ENCODE measurements at places on chromosomes 11 and 22.

GRCh38 chr11:19711911-19712280 is 741 bp upstream of the NAV2 start:
- DNase-seq, result no peak

DNA sequence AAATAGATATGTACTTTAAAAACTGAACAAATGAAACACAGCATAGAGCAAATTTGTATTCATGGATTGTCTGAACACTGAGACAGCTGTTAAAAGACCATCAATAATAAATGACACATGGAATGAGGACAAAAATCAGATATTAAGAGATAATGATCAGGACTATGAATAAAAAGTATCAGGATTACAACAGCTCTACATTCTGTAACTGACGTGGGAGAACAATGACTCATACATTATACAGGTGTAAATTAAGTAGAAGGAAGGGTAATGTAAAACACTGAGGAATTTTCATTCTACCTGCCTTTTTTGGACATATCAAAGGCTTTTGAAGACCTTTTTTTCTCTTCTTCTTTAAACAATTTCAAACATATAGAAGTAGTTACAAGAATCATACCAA is 310.9 kb upstream of the ANO3 start:
- no peak for DNase-seq

GRCh38 chr11:14914536-14914935 is 22.5 kb upstream of the CYP2R1 start:
- no peak for DNase-seq

GRCh38 chr11:43913829-43914380 is 28.5 kb upstream of the C11orf96 start:
- DNase-seq, result no peak

DNA sequence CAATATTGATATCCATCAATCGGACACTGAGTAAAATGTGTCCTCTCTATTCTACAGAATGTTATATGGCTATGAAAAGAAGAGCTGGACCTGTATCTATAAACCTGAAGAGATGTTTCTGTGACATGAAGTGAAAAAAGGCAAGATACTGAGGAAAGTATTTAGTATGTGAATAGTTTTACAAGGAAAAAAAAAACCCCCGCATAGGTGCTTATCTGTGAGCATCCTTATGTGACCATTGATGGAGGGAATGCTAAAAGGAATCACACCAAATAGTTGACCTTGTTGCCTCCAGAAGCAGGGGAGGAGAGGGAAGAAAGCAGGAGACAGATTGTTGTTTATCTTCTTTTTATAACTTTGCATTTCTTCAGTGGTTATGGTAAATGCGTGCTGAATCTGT is 661 bp upstream of the PRG2 start:
- DNase-seq, result no peak

- no peak for DNase-seq
These were observed 98.0 kb upstream of the LDLRAD3 start for GRCh38 chr11:35845860-35846259.

DNA sequence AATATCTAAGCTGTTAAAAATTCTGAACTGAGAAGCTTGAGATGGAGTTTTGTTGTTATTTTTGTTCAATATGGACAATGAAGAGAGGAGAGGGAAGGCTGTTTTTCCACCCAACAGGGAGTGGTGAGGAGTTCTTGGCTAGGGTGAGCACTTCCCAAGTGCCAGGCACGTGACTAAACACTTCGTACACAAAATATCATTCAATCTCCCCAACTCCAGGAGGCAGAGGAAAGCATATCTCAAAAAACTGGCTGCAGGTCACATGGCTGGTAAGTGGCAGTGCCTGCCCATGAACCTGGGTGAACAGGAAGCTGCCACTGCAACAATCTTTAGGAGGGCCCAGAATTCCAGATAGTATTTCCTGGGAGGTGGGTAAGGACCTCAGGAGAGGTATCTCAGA is 11.6 kb downstream of the ELF5 start:
- no peak for DNase-seq

- DNase-seq, result no peak
These were observed 15.3 kb downstream of the MICAL2 start for GRCh38 chr11:12125609-12126149.

DNA sequence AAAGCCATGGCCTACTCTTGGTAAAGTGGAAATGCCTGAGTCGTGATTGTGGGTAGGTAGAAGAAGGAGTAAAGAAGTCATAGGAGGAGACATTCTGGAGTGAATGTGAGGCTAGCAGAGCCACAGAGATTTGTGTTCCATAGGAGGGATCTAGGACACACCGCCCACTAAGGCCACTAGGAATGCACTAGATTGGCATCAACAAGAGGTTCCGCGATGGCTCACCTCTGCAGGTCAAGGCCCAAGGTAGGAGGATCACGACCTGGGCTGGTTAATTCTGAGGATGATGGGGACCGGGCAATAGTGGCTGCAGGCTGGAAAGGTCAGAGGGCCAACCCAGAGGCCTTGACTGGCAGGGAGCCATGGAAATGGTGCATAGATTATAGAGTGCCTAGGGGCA is 48.8 kb upstream of the OPCML start:
- no peak for DNase-seq

DNA sequence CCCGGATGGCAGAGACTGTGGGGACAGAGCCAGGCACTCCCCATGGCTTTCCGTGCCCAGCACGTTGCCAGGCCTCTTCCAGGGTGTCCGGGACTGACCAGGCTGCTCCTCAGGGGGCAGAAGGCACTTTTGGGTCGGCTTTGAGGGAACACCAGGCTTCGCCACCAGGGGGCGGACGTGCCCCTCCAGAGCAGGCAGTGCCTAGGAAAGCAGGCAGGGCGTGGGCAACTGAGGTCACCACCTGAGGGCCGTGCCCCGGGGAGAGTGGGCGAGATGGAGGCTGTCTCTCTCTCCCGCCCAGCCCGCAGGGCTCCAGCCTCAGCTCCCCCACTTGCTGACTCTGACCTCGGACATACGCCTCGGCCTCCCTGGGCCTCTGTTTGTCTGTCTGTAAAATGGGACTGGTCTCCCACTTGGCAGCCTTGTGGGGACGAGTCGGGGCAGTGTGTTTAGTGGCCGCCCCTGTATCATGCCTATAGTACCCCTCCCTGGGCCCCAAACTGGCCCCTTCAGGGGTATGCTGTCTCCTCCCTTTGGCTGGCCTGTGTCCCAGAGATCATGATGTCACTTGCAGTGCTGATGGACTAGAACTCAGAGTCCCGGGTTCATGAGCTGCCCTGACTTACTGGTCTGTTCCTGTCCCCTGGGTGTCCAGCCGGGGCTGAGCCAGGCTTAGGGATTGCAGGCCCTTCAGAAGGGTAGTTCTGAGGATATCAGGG is 4.4 kb upstream of the PRR5 start:
- DNase-seq, result peak; percentile 15

DNA sequence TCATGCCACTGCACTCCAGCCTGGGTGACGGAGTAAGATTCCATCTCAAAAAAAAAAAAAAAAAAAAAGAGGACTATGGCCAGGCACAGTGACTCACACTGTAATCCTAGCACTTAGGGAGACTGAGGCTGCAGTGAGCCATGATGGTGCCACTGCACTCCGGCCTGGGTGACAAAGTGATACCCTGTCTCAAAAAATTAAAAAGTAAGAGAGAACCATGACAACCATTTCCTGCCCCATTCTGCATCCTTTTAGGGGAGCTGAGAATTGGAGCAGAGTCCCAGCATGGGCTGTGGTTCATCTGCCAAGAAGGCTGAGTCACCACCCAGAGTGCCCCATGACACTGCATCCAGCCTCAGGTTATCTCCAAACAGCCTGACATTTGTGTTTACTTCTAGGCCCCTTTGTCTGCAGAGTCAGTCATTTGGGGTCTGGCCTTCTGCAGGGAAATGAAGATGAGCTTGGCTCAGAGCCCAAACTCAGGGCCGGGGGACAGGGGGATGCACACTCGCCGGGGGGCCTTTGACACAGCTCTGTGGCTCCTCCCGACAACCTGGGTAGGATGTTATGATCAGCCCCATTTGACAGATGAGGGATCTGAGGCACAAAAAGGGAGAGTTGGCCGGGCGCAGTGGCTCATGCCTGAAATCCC is 4.7 kb downstream of the CSDC2 start:
- DNase-seq, result no peak

GRCh38 chr11:84899134-84899533 is 728.0 kb downstream of the DLG2 start:
- no peak for DNase-seq

DNA sequence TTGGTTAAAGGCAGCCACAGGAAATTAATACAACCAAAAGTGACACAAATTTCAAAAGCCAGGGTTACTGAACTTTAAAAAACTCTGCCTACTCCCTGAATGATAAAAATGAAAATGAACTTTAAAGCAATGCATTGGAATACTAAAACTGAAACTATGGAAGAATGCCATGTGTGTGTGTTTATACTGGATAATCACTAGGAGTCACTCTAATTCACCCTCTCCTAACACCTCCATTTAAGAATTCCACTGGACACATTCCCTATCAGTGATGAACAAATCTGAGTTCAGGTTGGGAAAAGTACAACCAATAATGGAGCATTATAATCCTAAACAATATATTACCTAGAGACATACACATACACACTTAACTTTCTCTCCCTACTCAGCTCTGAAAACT is 27.5 kb upstream of the PLAAT3 start:
- DNase-seq, result no peak

DNA sequence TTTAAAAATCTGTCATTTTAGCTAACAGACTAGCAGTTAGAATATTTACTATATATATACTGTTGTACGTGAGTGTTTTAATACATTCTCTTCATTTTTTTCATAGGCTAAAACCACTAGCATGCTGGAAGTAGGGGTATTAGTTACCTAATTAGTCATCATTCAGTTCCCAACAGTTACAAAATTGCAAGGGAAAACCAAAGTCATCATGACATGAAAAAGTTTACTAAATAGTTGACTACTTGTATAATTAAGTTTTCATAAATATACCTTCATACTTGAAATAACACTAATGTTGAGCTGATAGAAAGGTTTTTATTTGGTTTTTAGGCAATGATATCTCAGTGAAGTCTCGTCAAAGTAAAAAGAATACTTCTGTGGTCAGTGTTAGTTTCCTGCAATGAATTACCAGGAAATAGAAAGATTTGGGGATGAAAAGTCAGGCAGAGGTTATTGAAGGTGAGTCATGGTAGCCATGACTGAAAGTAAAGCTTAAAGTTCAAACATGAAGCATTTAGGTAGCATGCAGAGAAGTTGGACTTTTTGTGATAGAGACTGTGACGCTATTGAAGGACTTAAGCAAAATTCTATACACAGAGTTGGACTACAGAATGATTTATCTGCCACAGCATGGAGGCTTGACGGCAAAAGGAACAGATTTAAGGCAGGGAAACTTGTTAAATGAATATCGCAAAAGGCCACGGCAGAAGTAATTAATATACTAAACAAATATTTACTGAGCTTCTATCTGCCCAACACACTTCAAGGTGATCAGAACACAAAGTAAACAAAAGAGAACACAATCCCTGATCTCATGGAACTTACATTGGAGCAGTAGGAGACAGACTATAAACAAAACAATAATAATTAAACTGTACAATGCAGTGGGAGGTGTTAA is 828.1 kb upstream of the FAT3 start:
- no peak for DNase-seq

DNA sequence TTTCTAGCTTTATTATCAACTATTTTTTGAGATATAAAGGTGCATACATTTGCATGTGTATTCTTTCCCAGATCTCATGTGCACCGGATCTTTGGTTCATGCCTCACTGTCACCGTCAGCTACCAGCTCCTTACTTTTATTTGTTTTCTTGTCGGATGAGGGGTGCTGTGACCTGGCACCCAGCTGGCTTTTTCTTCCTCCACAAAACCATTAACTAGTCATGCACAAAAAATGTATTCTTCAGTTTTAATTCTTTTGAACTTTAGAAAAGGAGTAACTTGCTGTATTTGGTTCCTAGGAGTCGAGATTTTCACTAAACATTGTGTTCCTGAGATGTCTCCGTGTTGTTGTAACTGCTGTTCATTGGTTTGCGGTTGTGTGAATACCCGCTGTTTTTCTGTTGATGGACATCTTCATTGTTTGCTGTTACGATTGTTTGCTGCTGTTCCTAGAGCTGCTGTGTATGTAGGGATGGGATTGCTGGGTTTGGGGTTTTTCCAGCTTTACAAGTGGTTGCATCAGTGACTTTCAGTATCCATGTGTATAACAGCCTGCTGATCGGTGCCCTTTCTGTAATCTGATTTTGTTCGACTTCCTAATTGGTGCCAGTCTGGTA is 39.4 kb downstream of the MOV10L1 start:
- no peak for DNase-seq

- no peak for DNase-seq
These were observed 178.2 kb upstream of the CCDC90B start for GRCh38 chr11:83464160-83464944.

- DNase-seq, result no peak
These were observed 9.1 kb downstream of the POLD4 start for GRCh38 chr11:67344264-67344663.

GRCh38 chr22:44682556-44683168 is 19.3 kb upstream of the PRR5 start:
- DNase-seq, result no peak

- no peak for DNase-seq
These were observed 51.5 kb downstream of the ALG9 start for GRCh38 chr11:111819829-111820237.

GRCh38 chr11:8250434-8250833 is 13.2 kb downstream of the LMO1 start:
- DNase-seq, result no peak

DNA sequence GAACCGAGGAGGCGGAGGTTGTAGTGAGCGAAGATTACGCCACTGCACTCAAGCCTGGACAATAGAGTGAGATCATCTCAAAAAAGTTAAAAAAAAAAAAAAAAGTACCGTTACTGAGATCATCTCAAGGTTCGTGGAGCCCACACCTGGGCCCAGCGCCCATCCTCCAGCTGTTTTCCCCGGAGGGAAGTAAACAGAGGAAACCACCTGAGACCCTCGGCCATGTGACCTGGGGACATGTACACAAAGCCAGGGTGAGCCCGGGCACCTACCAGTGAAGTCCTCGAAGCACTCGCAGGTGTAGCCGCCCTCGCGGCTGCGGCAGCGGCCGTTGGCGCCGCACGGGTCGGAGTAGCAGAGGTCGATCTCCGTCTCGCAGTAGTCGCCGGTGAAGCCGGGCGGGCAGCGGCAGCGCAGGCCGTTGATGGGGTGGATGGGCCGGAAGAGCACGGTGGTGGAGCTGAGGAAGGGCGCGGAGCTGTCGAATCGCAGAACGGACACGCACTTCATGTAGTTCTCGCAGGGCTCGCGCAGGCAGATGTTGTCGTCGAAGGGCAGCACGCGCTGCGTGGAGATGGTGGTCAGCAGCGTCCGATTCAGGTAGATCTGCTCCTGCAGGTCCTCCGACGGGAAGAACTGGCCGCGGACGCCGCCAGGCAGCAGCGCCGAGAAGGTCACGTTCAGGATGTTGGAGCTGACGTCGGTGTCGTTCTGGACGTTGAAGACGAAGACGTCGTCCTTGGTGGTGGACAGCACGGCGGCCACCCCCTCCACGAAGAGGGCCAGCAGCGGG is 73.8 kb downstream of the CELSR1 start:
- DNase-seq, result no peak

DNA sequence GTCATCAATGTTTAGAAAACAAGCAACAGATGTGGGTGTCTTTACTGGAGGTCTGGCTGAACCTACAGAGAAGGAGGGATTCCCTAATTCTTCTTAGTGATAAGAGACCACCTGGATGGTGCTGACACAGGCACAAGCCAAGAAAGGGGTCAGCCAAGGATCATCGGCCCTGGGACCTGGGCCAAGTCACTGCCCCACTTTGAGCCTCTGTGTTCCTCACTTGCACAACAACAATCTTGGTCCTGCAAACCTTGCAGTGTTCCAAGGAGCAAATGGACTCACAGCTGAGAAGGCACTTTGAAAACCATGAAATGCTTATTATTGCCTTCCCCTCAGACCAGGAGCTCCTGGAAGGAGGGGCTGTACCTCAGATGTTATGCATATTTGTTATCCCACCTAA is 7.0 kb upstream of the KCNE3 start:
- DNase-seq, result no peak
